CD4-positive, alpha-beta T cell treated with Interleukin-6 at 100 ng/mL for 8 hours (primary cell): ENCODE measurements at places on chromosomes 1 and 21.
A peak's percentile ranks its signal among the peaks of the same experiment; 100 is the strongest.

GRCh38 chr1:241716915-241717656, 65.0 kb downstream of the WDR64 start:
- DNase-seq, result peak; percentile 2

GRCh38 chr1:113128116-113128515, 55.1 kb downstream of the LRIG2 start:
- no peak for DNase-seq

DNA sequence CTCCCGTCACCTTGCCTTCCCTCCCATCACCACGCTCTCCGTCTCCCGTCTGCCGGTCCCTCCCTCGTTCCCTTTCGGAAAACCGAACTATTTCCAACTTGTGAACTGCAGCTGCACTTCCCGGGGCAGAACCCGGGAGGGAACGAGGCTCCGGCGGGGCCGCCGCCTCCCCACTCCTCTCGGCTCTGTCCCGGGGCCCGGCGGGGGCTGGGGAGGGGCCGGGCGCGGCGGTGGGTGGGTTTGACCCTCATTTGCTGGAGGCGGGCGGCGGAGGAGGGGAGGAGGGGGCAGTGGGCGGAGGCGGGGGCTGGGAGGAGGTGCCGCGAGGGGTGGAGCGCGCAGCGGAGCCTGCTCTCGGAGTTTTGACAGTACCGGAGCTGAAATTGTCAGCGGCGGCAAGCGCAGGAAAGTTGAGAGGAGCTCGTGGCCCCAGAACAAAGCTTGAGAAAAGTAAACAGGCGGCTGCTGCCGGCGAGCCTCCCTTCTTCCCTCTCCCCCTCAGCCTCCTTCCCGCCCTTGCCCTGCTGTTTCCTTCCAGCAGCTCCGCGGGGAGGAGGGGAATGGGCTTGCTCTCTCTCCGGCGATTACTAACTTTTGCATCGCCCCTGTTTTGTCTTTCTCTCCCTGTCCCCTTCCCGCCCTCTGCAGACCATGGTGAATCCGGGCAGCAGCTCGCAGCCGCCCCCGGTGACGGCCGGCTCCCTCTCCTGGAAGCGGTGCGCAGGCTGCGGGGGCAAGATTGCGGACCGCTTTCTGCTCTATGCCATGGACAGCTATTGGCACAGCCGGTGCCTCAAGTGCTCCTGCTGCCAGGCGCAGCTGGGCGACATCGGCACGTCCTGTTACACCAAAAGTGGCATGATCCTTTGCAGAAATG, 2.9 kb downstream of the LMO4 start:
- DNase-seq, result peak; percentile 75

- no peak for DNase-seq
These were observed 119.4 kb upstream of the CXADR start for GRCh38 chr21:17393413-17393812.

GRCh38 chr1:36831186-36831810, 203.0 kb downstream of the GRIK3 start:
- no peak for DNase-seq

DNA sequence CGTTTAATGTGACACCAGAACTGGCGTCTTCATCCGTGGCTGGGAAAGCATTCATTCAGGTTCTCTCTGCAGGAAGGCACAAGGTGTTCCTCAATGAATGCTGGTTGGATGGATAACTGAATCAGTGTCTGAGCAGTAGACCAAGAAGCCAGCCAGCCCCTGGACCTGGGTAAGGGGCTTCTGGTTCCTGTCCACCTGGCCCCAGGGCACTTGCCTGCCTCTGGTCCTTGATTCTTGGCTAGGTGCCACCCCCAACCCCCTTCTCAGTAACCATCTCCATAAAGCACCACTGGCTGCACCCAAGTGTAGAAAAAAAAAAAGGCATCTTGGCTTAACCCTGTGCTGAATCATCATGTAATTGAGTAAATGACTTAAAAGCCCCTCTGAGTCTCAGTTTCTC, 59.1 kb downstream of the KCND3 start:
- no peak for DNase-seq

DNA sequence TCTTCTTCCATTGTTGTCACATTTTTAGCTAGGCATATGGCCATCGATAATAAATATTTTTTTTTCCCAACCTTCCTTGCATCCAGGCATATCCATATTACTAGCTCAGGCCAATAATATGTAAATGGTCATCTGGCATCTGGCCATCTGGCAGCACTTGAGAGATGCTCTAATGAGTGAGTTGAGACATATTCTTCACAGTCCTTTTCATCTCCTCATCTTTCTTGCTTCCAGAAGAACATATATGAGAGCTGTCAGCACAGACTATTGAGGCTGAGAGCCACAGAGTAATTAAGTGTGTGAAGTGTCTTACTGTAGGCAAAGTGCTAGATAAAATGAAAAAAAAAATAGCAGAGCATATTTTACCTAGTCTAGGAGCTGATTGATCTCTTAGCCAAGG, 628.4 kb upstream of the TMPRSS15 start:
- DNase-seq, result no peak

DNA sequence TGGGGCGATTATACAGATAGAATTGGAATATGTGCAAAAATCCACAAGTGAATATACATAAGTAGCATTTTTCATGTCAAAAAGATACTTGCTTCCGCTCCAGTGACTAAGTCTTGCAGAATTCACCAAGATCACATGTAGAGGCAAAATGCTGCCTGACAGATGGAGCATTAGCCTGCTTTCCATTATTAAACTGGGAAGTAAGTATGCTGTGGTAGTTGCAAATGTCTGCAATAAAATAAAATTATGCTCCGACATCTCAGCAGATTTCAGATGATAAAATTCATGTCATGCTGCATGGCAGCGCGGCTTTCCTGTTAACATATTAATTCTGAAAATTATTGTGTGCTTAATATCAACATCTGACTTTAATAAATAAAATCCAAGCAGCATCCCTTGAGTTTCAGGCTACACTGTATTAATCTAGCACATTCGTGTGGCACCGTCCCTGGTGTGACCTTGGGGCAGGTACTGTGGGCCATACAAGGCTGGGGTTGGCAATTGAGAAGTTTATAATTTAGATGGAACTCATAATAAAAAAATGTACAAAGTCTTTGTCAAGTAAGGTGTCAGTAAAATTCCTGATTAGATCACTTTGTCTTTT, 366.4 kb upstream of the ZP4 start:
- DNase-seq, result no peak

DNA sequence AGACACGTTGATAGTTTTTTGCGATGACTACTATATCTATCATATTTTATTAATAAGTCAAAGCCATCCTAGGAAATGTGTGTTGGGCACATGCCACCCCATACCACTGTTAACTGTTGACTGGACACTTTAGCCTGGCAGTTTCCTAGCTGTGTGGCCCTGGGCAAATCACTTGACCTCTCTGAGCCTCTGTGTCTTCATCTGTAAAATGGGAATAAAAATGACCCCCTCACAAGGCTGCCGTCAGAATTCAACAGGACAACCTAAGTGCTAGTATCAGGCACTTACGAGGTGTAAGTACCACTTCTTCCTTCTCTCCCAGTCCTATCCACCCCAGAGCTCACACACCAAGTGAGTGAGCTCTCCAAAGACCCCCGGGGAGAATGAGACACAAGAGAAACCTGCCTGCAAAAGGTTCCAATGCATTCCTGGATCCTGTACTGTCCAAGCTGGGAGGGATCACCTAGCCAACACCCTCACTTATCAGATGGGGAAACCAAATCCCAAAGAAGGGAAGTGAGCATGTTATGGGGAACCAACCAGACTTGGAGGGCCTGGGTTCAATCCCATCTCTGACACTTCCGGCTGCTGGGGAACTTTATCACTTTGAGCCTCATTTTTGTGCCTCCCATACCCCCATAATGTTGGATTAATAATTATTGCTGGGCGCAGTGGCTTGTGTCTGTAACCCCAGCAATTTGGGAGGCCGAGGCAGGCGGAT, 24.9 kb downstream of the HSPG2 start:
- DNase-seq, result no peak

DNA sequence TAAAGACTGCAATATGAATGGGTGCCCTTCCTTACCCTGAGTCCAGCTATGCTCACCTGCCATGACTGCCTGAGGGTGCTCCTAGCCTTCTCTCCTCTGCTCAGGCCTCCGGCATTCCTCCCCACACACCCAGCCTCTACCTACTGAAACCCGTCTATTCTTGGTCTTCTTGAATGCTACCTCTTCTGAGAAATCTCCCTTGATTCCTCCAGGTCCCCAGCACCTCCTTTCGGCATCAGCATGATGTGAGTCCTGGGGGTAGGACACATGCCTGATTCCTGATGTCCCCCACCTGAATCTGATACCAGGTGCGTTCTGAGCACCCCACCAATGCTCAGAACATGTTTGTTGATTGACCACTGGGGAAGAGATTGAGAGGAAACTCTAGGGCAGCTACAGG, 8.6 kb downstream of the LDLRAD1 start:
- no peak for DNase-seq

DNA sequence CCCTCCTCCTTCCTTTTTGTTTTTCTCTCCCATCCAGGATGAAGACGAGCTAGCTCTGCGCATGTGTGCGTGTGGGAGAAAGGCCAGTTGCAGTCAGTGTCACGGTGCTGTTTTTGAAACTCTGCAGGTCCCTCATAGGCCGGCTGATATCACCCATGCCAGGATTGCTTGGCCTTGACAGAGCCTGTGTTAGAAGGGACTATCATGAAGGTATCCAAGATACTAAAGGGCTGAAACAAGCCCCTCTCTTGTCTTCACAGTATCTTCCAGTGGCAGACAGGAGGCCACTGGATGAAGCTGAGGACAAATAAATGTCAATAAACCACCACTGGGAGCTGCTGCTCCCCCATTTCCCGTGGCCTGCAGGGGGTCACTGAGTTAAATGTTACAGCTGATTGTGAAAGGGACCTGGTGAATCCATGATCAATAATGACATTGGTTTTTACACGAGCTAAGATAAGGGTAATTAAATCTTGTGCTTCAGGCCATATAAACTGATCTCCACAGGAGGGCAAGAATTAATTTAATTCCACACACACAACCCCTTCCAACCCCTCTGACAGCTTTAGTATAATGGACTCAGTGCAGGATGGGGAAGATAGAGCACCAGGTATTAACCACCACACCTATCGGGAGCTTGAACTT, 64.6 kb upstream of the TARBP1 start:
- DNase-seq, result no peak

- DNase-seq, result no peak
These were observed 45.4 kb downstream of the CDC14A start for GRCh38 chr1:100397681-100398080.

GRCh38 chr1:211742272-211742671, 66.9 kb upstream of the NEK2 start:
- no peak for DNase-seq

GRCh38 chr1:241600496-241600901, 39.7 kb downstream of the CHML start:
- DNase-seq, result no peak

GRCh38 chr1:91123319-91123718, 101.5 kb upstream of the ZNF644 start:
- no peak for DNase-seq

- DNase-seq, result peak; percentile 12
These were observed 2.7 kb upstream of the SDC3 start for GRCh38 chr1:30911059-30911954.

GRCh38 chr1:7808253-7808844, 24.3 kb downstream of the PER3 start:
- DNase-seq, result no peak

DNA sequence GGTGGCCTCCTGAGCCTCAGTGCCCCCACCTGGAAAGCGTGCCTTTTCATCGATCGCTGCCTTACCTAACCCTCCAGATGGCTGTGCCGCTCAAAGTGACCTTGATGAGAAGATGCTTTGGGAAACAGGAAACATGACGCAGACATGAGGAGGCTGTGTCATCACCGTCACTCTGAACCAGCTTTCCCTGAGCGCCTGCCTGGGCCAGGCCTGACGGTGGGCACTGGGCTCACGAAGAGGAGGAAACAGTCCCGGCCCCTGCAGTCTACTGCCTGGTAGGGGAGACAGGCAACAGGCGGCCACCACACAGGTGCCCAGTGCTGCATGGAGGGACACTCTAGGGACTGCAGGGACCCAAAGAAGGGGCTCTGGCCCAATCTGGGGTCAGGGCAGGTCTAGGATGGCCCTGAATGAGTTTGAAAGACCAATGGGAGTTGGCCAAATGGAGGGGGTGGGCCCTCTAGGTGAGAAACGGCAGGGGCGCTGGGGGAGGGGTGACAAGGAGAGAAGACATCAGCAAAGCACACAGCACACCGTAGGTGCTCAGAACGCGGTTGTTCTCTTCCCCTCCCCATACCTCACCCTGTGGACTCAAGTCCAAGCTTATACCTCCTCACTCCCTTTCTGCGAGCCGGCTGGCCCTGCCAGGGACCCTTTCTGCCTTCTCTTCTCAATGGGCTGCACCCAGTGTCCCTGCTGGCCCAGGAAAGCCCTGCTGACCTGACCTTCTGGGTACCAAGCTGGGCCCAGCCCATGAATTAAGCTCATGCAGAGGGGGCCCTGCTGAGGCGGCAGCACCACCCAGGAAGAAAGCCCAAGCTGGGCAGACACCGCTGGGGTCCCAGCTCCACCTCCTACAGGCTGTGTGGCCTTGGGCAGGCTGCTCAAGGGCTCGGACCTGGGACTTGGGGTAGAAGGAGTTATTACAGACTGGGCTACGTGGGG, 44.9 kb downstream of the GLIS1 start:
- DNase-seq, result no peak

DNA sequence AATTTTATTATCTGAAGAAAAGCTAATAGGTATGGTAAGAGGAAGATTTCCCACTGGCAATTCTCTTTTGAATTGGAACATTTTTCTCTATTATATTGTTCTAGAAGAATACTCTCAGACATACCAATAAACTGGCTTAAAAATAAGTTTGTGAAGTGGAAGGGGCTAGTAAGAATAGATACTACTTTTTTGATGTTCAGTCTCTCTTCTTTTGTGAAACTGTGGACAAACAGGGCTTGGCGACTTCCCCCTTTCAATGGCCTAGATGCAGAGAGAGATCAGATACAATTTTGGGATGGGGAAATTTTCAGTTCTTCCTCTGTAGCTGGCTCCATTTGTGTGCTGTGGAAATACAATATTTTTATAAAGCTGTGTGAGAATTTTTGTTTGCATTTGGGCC, 2.5 kb downstream of the PBX1 start:
- no peak for DNase-seq
